ENCODE measurements at places on chromosomes 4 and X.

DNA sequence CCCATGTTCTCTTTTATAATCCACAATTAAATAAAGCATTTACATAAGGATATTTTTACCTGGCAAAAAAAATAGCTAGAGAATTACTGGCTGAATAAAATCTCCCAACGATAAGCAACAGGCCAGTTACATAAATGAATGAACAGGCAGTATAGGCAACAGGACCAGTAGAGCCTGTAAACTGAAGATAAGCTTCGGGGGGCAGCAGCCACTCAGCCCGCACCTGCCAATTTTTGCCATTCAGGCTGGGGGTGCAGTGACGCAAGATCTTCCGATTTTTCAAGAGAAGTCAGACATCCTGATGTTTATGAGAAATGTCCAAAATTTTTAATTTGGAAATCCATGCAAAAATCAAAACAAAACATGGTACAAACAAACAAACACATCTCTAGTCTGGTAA, 49.0 kb upstream of the CDKN2AIP start:
- DNase-seq, result no peak

DNA sequence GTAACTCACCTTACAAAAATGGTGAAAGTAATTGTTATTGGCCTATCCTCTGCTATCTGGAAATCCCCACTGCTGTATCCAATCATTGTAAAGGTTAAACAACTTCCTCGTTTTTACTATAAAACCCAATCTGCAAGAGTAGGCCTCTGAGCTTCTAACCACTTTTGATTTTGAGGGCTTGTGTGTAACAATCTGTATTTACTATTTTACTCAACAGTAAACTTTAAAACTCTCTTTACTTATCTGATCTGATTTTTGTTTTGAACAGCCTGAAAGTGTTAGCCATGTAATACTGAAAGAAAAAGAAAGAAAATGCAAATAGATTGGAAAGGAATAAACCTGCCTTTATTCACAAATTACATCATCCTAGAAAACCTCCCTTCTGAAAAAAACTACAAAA, 63.1 kb downstream of the SLC10A7 start:
- peak; percentile 69 for DNase-seq

DNA sequence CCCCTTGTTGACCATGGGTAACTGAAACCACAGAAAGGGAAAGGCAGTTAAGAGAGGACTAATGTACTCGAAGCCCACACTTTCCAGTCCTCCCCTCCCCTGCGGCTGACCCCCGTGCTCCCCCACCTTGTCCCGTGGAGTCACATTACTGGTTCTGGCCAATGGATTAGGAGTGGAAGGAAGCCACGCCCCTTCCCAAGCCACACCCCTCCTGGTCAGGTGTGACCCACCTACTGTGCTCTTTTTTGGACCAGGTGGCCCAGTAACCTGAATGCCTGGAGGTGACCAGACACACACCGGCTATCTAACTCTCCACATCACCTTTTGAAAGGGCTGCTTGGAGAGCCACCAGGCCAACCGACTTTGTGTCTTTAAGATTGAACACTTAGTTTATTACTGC, 109.3 kb upstream of the MSX1 start:
- no peak for DNase-seq

GRCh38 chr4:1177274-1178141, 5.1 kb upstream of the SPON2 start:
- DNase-seq, result no peak

GRCh38 chrX:85930099-85930498, 117.3 kb downstream of the CHM start:
- no peak for DNase-seq

DNA sequence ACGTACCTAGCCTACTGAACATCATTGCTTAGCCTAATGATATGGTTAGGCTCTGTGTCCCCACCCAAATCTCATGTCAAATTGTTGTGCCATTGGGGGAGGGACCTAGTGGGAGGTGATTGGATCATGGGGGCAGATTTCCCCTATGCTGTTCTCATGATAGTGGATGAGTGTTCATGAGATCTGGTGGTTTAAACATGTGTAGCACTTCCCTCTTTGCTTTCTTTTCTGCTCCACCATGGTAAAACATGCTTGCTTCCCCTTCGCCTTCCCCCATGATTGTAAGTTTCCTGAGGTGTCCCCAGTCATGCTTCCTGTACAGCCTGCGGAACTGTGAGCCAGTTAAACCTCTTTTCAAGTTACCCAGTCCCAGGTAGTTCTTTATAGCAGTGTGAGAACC, 102.6 kb downstream of the RAPGEF2 start:
- DNase-seq, result no peak

DNA sequence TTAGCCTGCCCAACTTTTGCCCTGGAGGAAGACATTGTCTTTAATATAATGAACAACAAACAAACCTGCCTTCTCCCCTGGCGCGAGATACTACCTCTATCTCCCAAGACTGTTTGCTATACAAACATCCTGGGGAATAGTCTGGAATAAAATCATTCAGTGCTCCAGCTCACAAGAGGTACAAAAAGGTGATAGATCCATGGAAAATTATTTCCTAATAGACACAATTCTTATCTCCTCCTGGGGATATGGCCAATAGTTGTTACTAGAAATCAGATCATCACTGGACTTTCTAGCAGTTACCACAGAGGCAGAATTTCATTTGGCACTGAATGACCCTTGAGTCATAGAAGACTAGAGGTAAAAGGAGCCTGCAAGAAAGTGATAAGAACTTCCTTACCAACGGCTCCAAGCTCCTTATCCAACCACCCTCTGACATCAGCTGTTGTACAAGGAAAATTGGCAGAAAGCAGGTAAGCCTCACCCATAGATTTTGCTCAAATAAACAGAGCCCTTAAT, 38.1 kb downstream of the MID1 start:
- no peak for DNase-seq

GRCh38 chr4:78022517-78022916, 34.6 kb upstream of the FRAS1 start:
- DNase-seq, result no peak

DNA sequence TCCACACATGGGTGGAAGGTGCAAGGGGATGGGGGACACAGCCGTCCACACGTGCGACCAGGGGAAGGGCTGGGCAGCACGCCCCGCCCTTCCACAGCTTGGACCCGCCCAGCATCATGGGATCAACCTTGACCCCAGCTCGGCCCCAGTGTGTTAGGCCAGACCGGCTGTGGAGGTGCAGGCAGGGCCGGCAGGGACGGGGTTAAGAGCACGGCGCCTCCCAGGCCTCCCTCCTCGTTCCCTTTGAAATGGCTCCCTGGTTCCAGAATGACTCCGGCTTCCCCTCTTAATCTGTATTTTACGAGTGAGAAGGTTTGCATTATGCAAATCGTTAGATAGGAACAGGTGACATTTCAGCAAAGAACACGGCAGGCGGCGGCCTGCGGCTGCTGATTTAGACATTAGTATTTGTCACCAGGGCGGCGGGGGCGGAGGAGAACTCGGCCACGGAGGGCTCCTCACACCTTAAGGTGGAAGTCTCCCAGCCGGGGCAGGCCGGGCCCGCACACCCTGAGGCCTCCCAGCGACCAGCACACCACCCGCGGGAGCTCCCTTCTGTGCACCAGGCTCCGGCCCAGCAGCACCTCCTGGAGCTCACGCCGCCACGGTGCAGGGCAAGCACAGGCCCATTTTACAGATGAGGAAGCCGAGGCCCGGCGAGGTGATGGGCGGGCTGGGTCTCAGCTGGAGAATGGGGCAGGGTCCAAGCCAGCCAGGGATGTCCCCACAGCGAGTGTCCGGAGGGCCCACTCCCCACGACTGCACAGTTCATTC, 116.1 kb downstream of the FAM53A start:
- no peak for DNase-seq

DNA sequence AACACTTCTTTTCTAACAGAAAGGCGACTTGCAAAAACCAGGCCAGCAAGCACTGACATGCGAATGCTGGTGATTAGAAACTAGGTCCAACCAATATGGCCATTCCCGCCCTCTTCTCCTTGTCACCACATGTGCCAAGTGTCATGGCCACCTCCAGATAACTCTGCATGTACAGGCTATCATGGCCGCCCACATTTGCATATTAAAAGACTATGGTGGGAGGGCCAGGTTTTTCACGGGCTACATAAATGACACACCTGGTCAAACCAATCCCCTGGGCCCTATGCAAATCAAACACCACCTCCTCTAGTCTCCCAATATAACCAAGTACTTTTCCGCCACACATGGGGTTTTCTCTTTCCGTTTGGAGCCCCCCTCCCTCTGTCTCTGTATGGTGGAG, 40.1 kb downstream of the NUDT11 start:
- DNase-seq, result no peak

- no peak for DNase-seq
Measured at GRCh38 chr4:137468836-137469235, 63.5 kb downstream of the PCDH18 start.

DNA sequence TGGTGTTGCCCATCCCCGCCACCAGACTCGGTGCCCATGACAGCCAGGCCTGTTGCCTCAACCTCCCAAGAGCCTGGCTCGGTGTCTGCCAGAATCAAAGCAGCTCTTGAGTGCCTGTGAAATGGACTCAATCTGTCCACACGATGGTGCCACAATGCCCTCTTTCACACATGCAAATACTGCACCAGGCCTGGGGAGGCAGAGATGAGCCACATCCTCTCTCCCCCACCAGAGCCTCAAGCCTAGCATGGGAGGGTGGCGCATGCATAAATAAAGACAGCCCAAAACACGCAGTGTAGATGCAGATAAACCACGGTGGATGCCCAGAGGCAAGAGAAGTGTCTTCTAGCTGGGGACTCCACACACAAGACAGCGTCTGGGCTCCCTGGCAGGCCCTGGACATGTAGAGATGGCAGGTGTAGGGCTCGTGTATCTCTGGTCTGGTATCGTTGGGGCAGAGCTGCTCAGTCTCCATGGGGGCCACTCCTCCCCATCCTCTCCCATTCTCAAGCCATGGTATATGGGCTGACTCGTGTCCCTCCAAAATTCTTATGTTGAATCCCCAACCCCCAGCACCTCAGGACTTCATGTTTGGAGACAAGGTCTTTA, 65.6 kb downstream of the JAKMIP1 start:
- peak; percentile 13 for DNase-seq

GRCh38 chrX:119685225-119686066, 7.5 kb downstream of the SEPTIN6 start:
- DNase-seq, result peak; percentile 86

DNA sequence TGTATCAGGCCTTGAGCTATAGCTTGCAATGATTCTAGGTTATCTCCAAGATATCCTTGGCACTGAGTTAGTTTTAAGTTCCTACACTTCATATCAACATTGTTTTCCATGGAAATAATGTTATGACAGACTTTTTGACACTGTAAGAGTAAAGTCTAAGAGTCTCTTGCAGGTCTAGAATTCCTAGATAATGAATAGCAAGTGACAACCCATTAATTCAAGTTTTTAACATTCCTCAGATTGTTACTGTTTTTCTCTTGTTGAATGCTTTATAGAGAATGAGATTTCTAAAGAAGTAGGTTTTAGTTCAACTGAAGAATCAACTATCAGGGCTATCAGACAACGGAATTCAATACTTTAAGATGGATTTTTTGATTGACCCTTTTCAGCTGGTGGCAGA, 276.1 kb downstream of the PPP3CA start:
- no peak for DNase-seq

DNA sequence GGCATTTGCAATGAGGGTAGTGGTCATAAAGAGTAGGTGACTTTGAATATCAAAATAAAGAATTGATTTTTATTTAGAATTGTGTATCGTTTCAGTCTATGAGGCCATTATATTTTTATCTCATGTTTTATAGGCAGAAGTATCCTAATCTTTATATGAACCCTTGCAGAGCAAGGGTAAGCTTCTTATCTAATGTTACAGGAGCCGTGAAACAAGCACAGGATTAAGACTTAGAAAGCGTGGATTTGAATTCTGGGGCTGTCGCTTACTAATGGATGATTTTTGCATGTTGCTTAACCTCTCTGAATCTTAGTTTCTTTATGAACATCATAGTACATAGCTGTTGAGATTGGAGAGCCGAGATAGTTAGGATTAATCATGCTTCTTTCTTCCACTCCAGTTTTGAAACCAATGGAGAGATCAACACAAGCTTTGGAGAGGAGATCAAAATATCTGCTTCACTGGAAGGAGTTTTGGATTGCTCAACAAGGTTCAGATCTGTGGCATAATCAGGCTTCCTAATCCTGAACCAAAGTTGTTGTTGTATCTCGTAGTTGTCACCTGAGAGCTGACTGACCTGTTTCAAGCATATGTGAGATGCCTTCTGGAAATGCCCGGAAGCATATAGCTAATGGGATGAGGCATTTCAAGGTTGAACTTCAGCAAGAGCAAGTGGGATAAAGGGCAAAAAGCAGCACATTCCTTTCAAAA, 166.9 kb upstream of the GK2 start:
- DNase-seq, result no peak

DNA sequence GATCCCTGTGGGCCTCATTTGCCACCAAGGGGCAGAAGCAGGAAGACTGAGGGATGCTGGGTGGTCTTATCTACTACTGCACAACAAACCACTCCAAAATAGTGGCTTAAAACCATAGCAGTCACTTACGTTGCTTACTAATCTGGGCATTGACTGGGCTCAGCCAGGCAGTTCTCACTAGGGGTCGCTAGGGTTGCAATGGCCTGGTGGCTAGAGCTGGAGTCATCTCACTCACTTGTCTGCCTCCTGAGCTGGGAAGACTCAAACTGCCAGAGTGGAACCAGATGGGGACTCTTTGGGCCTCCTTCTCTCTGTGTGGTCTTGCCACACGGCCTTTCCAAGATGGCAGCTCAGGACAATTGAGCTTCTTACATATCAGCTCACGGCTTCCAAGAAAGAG, 216.3 kb upstream of the BCOR start:
- DNase-seq, result no peak

GRCh38 chr4:122458625-122459024, 2.1 kb upstream of the IL2 start:
- no peak for DNase-seq

DNA sequence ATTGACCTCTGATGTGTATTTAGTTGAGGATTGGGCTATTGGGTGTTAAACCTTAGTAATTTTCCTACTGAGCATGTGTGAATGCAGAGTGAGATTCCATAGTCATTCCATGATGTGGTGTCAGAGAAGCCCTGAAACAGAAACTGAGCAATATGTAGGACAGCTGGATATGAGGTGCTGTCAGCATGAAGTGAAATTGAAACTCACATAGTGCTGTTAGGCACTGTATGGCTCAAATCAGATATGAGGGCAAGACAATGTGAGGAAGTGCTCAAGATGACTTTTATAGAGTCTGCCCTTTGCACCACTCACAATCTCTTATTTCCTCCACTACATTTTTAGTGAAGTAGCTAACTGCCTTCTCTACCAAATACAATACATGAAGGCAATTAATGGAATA, 188.3 kb downstream of the SH3BGRL start:
- no peak for DNase-seq

- DNase-seq, result no peak
Measured at GRCh38 chr4:48602222-48602621, 112.2 kb downstream of the ZAR1 start.

DNA sequence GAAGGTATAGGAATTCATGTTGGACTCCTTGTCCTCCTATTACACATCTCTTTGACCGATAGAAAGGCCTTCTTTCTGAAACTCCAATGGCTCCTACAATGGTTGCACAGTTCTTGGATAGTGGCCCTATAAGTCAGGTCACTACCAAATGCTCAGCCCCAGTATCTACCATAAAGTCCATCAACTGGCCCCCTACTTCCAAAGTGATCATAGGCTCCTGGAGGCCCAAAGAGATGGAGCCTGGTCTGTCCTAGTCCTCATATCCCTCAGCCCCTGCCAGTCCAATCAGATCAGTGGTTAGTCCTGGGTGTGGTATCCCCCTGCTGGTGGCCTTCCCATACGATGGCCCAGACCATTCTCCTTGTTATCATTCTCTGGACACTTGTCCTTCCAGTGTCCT, 30.3 kb downstream of the SULT1E1 start:
- DNase-seq, result no peak
